Epithelial cell of prostate (primary cell): ENCODE measurements at places on chromosomes 16 and 17.

DNA sequence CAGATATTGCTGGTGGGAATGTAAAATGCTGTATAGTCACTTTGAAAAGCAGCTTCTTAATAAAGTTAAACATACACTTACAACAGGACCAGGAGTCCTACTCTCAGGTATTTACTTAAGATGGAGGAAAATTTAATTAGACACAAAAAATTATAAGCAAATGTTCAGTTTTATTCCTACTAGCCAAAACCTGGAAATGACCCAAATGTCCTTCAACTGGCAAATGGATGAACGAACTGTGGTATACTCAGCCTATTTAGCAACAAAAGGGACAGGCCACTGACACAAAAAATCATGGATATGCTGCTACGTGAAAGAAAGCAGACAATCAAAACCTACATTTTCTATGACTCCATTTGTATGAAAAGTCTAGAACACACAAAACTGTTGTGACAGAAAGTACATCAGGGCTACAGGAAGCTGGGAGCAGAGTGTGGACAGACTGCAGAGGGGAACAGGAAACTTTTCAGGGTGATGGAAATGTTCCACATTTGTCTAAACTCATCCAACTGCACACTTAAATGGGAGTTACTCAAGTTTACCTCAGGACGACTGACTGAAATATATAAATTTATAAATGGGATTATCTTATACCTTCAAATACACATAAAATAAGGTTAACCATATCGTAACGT is 49.3 kb upstream of the MNT start:
- DNase-seq: no peak

- no peak for DNase-seq
Measured at GRCh38 chr17:16947470-16947869, 24.4 kb downstream of the TNFRSF13B start.

GRCh38 chr16:528111-529011 is 849 bp downstream of the CAPN15 start:
- peak; percentile 12 for DNase-seq

DNA sequence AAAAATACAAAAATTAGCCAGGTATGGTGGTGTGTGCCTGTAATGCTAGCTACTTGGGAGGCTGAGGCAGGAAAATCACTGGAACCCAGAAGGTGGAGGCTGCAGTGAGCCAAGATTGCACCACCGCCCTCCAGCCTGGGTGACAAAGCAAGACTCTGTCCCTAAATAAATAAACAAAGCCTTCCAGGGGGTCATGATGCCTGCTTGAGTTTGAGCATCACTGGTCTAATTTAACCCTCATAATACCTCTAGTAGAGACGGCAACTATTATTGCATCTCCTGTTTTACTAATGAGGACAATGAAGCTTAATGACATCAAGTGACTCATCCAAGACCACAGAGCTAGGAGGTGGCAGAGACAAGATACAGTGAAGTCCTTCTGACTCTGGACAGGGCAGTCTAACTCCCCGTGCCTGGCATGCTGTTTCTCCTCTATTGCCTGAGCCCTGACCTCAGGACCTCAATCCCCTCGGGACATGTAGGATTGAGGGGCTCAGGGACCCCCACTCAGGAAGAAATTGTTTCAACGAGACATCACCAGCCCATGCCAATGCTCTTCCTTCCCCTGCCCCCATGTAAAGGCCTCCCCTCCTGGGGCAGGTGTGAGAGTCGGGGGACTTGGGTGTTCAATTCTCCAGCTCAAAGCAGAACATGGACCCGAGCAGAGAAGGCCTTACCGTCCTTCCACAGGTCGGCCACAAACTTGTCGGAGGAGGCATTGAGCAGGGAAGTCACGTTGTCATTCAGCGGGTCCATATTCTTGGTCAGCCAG is 102.9 kb downstream of the NDE1 start:
- no peak for DNase-seq

DNA sequence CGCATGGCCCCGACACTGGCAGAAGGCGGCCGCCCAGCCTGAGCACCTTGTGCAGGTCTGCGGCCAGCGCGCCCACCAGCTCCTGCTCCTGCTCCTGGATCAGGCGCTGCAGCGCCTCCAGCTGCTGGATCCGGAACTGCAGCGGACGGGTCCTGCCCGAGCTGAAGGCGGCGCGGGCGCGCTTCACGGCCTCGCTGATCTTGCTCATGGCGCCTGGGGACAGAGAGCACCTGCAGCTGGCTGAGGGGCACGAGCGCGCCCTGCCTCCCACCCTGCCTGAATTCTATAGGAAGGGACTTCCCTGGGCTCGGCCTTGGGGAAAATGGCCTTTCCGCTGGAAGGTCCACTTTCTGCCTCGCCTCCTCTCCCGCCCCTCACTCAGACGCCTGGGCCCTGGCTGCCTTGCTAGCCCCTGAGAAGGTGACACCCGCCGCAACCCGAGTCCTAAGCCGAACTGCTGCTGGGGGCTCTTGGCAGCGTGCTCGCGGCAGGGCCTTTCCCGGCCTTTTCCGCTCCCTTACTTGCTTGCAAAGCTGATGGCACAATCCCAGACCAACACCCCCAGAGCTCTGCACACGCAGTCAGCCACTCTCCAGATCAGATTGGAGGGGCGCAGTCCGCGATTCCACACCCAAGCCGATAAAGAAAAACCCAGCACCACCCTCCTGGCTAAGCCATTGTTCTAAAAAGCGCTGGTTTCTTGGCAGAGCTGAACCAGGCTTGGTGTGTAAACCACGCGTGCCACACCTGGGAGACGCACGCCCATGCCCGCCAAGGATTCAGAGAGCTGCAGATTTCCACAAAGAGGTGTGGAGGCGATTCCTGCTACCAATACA is 3.0 kb downstream of the ALDH3A1 start:
- no peak for DNase-seq

GRCh38 chr16:50246299-50247122 is 19.8 kb upstream of the ADCY7 start:
- DNase-seq: no peak

- no peak for DNase-seq
Measured at GRCh38 chr16:82236415-82236814, 66.4 kb upstream of the MPHOSPH6 start.

DNA sequence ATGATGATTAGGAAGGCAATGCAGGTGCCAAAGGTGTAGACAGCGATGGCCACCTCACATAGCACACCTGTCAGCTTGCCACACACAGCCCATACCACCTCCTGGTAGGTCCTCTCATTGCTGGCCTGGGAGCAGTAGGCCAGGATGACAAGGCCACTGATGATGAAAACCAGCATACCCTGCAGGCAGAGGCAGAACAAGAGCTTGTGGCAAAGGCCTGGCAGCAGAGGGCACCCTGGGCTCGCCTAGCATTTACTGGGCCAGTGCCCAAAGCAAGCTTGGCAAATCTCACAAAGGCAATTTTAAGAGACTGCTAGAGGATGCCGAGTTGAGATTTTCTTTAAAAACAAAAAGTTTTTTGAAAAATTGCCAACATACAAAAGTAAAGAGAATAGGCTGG is 5.9 kb downstream of the SLC38A7 start:
- DNase-seq: no peak

- no peak for DNase-seq
Measured at GRCh38 chr16:2296661-2297505, 29.0 kb upstream of the RNPS1 start.
